ENCODE measurements at places on chromosomes 4 and X.

GRCh38 chrX:154333837-154334271, 38.3 kb downstream of the TKTL1 start:
- no peak for DNase-seq

GRCh38 chr4:112973750-112974251, 75.7 kb upstream of the ANK2 start:
- no peak for DNase-seq

DNA sequence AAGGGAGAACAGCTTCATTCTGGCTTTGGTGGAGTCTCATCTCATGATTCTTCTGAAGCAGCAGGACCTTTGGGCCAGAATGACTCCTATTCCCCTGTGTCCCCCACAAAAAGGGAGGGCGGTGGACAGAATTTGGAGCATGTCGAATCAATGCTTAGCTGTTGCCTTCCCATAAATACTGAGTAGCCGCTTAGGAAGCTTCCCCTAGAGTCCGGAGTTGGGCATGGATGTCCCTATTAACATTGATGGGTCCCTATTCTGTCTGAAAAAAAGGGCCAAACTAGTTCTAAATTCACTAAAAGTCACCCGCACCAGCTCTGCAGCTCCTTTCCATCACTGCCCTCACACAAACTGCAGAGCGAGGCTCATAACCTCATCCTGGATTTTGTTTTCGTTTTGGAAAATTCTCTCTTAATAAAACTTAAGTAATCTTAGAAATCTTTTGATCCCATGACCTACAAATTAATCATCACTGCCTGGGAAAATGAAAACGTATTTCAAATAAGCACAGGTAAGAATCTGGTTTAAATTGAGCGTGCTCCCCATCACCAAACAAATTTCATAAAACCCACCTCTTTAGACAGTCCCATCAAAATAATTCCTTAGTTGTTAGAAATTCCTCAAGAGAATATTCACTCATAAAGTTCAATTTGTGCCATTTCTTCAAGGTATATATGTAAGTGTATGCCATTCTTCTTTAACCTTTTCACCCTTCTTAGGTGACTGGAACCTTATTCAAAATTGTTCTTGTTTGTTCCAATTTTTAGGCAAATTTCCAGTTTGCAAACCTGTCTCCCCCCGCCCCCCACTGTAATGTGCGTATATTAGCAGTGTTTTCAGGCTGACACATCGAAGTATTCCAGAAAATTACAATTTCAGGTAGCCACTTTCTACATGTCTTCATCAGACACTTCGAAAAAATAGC, 53.3 kb upstream of the NKAP start:
- no peak for DNase-seq

DNA sequence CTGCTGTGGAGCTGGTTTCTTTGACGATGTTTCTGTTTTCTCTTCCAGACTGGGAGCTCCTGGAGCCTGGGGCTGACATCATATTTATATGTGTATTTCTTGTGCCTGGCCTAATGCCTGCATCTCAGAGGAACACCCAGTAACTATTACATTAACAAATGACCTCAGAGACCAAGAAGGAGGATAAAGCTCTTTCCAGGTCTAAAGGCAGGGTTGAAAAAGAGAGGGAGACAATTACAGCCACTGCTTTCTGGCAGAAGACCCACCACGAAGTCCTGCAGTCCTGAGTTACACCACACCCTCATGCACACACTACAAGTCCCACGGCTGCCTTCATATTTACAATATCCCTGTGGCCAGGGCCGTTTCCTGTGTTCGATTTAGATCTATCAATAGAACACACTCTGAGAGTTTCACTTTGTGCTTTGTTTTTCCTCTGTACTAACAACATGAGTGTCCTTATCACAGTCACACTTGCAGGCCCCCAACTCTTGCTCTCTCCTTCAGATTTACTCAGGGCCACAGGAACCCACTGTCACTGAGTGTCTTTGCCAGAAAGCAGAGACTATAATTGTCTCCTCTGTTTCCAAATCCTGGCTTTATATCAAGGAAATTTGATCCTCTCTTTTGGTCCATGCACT, 535.5 kb downstream of the MID1IP1 start:
- DNase-seq: peak; percentile 21

DNA sequence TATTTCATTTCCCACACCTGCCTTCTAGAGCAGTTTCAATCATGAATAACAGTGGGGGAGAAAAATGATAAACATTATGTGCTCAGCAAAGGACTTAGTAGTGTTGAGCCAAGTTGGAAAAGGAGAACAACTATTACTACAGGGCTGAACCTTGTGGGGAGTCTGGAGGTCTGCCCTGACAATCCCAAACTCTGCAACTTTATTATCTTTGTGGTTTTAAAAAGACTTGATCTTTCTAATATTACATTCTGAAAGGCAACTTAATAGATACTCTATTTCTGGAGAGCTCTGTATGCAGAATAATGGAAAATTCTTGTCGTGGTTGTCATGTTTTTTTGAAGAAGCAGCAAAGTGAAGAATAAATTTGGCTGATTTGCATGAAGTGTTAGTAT, 116.1 kb downstream of the SPCS3 start:
- DNase-seq: no peak

- DNase-seq: no peak
Observed at GRCh38 chr4:15513545-15513944, 43.9 kb downstream of the CC2D2A start.

GRCh38 chrX:9493936-9494335, 29.1 kb downstream of the TBL1X start:
- DNase-seq: no peak

DNA sequence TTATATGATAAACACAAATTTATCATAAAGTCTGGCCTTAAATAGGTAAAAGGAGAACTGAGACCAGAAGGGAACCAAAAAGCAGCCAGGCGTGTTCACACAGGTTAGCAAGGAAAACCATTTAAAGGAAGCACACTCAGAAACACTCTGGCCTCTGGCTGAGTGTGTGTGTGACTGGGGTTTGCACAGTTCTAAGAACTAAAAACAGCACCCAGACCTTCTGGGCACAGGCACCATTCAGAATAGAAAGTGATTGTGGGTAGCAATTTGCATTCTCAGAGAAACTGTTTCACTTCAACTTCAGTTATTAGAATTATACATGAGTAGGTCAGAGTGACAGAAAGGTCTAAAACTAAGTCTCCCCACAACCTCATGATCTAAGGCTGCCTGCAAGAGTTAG, 10.0 kb downstream of the GPR82 start:
- no peak for DNase-seq

- no peak for DNase-seq
Observed at GRCh38 chrX:39421006-39421405, 619.7 kb downstream of the MID1IP1 start.

GRCh38 chrX:42220083-42220482, 296.7 kb upstream of the CASK start:
- DNase-seq: no peak

DNA sequence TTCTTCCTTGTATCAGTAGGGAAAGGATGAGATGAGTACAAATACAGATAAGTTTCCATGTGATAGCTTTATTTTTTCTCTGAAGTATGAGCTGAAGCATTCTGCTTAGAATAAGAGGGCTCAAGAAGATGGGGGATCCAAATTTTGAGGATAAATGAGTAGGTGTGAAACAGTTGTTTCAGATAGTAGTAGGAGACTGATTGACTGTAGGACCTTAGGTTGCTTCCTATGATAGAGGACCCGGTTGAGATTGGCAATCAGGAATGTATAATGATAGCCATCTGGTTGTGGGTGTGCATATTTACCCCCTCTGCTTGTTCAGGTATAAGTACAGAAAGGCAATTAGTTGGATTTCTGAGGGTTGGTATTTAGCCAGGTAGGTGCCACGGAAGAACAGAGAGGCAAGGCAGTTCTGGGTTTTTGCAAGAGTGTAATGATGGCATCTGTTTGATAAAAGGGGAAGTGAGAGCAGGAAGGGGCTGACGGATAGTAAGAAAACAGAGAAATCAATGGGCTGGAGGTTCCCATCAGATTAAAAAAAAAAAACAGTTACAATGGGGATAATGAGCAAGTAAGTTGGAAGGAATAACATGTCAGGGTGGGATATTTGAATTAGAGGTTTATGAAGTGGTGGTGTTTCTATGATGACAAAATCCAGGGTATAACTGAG, 13.7 kb downstream of the OCRL start:
- no peak for DNase-seq

DNA sequence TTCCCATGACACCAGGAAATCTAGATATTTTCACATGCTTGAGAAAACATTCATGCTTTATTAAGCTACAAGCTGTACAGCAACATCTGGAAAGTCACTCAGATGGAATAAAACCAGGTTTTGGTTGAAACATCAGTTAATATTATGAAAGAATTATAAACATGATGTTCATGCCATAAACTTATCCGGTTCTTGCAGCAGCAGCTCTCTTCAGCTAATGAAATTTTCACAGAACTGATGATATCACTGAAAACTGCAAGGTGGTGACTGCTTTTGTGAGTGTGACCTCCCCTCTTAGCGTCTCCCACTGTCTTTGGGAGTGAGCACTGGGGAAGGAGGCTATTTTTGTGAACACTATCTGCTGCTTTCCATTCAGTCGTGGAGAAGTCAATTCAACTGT, 56.9 kb downstream of the ARHGAP10 start:
- no peak for DNase-seq

DNA sequence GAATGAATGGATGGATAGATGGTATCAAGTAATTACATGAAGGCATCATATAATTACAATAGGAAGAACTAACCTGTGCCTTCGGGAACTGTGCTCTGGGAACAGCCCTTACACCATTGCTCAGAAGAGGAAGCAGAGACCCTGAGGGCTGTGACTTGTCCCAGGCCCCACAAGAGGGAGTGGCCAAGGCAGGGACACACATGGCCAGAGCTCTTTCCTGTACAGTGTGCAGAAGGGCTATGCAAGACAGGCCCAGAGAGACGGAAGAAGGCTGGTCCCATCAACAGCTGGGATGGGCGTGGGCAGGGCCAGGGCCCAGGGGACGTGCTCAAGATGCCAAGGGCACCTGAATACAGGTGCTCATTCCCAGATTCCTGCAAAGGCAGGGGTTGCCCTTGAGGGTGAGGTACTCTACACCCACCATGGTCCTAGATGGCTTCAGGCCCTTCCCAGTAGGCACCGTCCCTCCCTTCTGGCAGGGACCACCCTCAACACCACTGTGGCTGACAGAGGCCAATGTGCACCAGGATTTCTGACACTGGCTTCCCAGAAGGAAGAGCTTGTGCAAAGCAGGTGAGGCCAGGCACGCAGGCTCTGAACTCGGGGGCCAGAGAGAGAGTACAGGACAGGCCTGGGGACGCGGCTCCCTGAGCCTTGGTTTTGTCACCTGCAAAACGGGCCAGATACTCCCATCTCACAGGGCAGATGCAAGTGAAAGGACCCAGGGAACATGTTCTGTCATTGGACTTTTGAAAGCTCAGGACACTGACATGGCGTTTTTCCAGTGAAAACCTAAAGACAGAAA, 1.7 kb downstream of the EVC2 start:
- DNase-seq: no peak

DNA sequence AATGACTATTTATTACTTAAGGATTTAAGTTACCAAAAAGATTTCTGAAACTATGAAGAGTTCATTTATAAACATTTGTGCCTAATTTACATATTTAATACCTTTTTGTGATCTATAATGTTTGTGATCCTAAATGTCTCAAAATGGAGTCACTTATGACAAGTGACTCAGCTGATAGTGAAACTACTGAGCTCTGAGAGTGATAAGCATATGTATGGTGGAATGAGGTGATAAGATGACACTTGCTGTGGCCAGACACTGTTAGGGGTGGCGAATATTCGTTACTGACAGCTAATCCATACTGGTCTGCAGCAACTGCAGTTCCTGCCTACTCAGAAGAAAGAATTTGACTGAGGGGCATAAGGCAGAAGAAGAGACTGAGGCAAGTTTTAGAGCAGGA, 5.5 kb upstream of the NXF3 start:
- DNase-seq: peak; percentile 58

DNA sequence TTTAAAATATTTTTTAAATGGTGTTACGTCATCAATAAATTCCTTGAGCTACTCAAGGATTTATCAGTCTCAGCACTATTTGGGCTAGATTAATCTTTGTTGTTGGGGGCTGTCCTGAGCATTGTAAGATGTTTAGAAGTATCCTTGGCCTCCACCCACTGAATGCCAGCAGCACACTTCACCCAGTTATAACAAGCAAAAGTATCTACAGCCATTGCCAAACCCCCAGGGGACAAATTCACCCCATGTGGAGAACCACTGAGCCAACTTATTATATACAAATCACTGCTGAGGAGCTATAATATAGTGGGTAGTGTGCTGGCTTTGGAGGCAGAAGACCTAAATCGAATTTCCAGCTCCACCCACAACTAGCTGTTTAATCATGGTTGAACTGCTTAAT, 58.3 kb downstream of the ATP10D start:
- no peak for DNase-seq

DNA sequence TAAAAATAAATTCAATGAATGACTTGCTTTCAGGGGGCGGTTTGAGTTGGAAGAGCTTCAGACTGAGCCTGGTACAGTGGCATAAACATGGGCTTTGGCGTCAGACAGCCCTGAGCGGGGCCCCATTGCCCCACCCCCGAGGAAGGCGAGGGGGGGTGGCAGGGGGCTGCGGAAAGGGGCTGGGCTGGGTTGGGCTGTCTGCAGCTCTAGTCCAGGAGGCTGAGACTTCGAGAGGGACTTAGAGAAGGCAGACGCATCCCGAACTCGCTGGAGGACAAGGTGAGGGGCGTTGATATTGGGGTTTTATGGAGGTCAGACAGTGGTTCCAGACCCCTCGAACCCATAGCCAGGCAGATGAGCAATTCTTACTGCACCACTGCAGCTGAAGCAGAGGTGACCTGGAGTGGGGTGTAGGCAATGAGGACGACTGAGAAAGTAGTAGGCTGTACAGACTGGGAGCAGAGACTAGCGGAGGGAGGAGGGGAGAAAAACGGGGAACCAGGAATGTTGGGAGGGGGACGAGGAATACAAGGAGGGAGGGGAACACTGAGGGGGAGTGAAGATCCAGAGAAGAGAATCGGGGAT, at the start of gene MAGED2:
Gene MAGED2 (plus strand): TSS at position 222 of the 585 bp plus-strand sequence. CDS start 1,587 bp downstream, outside the sequence.
- peak; percentile 38 for DNase-seq

DNA sequence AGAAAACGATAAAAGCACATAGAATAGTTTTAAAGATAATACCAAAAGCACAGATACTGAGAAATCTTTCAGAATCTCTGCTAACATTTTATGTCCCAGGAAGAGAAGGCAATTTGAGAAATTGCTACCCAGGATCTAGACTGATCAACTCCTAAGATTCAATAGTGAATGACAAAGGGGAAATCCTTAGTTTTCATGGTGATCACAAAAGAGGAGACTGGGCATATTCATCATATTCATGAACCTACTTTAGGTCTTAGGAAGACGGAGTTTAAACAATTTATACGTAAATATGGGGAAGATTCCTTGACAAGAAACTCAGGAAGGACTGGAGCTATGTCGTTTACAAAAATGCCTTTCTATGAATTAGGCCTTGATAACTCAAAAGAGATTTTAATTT, 87.3 kb downstream of the SHISA3 start:
- no peak for DNase-seq

- DNase-seq: no peak
Observed at GRCh38 chrX:115894087-115894486, 276.5 kb upstream of the AGTR2 start.

GRCh38 chr4:48296365-48296764, 26.7 kb upstream of the TEC start:
- no peak for DNase-seq

- DNase-seq: peak; percentile 64
Observed at GRCh38 chr4:1693131-1693896, 9.2 kb upstream of the FAM53A start.

GRCh38 chr4:155032521-155033229, 175.8 kb upstream of the NPY2R start:
- no peak for DNase-seq
